ENCODE measurements at places on chromosomes 7 and 10.

DNA sequence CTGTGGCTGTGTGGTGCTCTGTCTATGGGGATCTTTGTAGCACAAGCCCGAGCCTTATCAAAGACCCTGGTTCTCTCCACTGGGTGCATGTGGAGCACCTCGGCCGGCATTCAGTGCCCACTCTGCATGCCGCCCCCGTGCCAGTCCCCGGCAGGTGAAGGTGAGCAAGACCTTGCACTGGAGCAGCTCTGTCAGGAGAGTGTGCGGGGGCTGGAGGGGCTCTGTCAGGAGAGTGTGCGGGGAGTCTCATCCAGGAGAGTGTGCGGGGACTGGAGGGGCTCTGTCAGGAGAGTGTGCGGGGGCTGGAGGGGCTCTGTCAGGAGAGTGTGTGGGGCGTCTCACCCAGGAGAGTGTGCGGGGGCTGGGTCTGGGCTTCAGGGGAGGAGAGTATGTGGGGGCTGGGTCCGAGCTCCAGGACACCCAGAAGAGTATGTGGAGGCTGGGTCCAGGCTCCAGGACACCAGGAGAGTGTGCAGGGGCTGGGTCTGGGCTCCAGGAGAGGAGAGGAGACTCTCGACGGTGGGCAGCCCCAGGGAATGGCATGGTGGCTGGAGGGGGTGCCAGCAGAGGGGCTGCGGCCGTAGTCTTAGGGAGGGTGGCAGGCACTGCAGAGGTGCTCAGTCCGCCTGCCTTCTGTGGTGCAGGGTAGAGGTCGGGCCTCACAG, 40.8 kb downstream of the INPP5A start:
- no peak for DNase-seq

- DNase-seq: no peak
Measured at GRCh38 chr10:29946953-29947700, 112.3 kb downstream of the JCAD start.

DNA sequence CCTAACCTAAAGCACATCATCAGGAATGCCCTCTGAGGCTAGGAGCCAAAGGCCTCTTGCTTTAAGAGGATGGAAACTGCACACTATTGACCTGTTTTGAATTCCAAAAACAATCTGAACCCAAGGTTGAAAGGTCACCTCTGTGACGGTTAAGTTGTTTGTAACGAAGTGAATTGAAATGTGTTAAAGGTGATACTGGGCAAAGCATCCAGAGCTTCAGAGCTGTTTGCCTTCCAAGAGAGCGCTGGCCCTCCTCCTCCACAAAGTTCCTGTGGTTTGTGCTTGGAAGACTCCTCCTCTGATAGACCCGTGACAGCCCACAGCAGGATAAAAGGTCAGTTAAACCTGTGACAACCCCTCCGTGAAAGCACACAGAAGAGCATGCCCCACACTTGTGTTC, 133.7 kb upstream of the CTTNBP2 start:
- no peak for DNase-seq

- no peak for DNase-seq
Measured at GRCh38 chr7:80463272-80463920, 48.5 kb downstream of the GNAT3 start.

DNA sequence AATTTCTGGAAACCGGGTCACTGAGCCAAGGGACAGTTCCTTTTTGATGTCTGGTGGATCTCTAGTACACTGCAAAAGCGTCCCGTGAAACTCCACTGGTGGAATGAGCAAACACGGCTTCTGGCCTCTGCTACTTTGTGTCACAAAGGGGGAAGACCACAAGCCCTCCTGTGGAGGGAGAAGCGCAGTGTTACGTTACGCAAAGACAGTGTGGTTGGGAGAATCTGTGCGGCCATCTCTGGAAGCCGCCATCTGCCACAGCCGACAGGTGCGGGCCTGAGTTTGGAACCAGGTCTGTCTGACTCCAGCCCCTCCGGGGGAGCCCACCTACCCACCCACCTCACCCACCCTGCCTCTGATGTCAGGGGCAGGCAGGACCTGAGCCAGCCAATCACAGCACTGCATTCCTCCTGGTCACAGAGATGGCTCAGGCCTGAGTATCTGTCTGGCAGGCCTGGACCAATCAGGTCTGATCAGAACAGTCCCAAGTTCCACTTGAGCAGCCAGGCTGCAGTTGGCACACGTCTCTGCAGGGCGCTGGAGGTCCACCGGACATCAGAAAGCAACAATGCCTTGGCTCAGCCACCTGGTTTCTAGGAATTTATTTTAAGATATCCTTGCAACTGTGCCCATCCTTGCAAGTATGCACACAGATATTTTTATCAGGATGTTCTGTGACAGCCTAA, 3.0 kb upstream of the CYP2W1 start:
- DNase-seq: no peak

DNA sequence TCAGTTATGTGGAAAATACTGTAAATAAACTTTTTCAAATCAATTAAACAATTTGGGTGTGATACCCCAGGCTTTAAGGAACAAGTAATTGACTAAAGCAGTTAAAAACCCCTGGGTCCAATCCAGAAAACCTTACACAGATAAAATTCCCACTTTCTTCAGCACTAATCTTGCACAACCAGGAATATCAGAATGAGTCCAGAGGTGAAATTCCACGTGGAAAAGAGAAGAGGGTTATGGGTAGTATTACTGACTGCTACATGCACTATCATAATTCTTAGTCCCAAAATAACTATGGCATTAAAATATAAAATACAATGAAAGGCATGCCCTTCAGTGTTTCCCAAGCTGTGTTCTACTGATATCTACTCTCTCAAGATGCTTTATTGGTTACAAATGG, 135.7 kb upstream of the STEAP4 start:
- no peak for DNase-seq

DNA sequence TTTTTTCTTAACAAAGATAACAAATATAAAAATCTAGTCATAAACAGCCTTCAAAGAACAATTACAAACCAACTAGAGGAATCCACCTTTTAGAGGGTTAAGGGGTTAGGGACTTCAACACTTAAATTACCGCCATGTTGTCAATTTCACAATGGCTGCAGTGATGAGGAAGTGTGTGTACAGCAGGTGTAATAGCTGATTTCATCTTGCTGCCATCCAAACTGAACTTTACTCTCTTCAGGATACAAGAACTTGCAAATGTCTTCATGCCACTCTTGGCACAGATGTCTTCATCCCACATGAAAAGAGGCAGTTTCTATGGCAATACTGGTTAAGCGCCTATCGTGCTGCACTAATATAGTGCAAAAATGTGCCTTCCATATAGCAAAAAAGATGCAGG, 401.0 kb downstream of the PHF14 start:
- no peak for DNase-seq

DNA sequence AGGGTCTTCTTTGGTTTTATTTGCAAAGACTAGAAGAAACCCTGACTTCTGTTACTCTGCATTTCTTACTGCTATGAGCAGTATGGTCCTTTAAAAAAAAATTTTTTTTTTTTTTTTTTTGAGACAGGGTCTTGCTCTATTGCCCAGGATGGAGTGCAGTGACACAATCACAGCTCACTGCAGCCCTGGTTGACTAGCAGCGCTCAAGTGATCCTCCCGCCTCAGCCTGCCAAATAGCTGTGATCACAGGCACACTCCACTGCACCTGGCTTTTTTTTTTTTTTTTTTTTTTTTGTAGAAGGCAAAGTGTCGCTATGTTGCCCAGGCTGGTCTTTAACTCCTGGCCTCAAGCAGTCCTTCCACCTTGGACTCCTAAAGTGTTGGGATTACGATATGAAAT, 17.4 kb downstream of the CNNM2 start:
- DNase-seq: no peak

DNA sequence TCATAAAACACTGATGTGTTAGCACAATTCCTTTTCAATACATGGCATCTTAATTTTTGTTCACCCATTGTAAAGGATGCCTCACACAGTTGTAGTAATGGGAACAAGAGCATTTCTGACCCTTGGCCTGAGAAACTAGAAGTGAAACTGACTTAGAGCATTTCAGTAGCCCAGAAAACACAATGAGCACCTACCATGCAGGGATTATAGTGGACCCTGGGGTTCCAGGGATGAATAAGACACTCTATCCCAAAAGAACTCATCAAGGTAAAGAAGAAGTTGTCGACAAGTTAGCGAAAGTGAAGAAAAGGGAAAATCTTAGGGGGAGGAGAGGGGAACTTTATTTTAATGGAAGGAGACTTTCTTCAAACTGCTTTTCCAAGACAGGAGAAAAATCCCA, 125.6 kb downstream of the NT5C2 start:
- no peak for DNase-seq

GRCh38 chr10:24448351-24448999, 239.5 kb downstream of the KIAA1217 start:
- DNase-seq: no peak

DNA sequence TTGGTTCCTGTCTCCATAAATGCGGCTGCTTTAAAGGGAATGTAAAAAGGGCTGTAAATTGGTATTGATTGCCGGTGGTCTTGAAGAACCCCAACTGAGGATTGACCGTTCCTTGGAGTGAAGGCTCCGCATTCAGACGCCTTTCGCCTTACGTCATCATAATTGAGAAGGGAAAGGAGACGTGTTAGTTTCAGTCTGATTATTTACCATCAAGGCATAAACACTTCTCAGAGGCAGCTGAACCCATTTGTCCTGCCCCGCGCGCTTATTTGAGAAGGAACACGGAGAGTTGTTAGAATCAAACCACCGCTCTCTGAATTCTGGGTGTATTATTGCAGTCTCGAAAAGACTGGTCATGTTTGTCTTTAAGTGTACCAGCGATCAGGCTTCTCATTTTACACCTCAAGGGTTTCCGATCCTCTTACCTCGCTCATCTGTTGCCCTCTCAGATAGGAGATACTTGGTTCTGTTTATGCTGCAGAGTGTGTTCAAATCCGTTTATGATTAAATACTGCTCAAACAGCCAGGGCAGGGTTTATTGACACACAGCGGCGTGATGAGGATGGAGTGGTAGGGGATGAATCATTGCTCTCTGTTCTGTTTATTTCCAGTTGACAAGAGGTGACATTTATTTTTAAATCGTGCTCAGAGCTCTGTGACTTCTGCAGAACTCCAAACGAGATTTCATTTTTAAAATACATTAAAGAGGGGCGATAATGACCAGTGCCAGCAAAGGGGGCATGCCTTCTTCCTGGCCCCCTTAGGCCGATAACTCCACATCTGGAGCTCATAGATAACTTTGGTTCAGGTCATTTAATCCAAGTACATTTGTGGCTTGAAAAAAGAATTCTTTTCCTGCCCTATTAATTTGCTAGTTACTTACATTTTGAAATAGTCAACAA, 30.4 kb downstream of the FOXK1 start:
- no peak for DNase-seq

- DNase-seq: no peak
Measured at GRCh38 chr7:105894131-105894530, 17.7 kb upstream of the ATXN7L1 start.

DNA sequence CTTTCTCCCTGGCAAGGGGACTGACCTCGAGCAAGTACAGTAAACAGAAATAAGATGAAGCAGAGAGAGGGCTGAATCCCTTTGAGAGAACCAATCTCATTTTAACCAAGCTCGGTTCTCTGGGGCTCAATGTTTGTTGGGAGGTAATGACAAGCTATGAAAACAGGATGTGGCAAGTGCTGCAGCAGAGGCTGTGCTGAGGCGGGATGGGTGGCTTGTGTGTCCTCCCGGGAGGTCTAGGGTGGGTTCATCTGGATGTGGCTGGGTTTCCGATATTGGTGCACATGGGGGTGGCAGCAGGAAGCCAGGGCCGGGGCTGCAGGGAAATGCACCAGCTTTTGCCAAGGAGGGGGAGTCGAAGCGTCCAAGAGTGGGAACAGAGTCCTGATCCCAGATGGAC, 84.5 kb downstream of the AOAH start:
- DNase-seq: no peak

GRCh38 chr7:8871716-8872115, 438.3 kb downstream of the NXPH1 start:
- DNase-seq: no peak

DNA sequence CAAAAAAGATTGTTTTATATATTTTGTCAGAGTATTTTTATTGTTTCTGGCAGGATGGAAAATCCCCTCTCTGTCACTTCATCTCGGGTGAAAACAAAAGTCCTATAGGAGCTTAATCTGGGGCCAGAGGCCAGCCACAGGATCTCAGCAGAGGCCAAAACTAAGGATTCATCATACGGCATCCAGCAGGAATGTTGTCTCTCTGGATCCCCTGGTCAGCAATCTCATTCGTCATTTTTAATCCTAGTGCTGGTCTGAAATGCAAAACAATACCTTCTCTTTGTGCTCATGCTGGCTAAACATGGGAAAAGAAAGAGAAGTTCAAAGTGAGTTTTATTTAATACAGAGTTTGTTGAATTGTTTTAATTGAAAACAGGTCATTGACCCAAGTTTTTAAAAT, 482.5 kb upstream of the AUTS2 start:
- DNase-seq: no peak

DNA sequence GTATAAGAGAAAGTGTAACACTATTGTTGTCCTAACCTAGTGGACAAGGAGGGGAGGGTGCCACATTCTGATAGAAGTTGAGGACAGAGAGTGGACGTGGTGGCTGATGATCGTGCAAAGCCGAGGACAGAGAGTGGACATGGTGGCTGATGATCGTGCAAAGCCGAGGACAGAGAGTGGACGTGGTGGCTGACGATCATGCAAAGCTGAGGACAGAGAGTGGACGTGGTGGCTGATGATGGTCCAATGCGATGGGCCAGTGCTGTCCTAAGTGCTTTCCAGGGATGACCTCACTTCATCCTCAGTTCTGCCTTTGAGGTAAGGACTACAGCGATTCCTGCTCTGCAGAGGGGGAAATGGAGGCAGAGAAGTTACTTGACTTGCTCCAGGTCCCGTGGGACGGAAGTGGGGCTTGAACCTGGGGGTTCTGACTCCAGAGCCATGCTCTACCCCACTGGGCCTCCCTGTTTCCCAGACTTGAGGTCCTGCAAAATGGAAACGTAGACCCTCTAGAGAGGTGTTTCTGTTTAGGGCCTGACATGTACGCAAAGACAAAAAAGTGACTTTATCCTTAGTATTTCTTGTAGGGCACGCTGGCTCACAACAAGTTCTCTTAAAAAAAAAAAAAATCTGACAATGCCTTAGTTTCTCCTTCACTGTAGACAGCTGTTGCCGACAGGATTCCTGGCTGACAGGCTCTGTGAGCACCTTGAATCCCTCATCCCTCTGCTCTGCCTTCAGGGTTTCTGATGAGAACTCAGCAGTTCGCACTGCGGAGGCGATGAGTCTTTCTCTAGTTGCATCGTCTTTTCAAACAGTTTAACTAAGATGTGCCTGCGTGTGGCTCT, 20.3 kb upstream of the NCAPG2 start:
- no peak for DNase-seq

DNA sequence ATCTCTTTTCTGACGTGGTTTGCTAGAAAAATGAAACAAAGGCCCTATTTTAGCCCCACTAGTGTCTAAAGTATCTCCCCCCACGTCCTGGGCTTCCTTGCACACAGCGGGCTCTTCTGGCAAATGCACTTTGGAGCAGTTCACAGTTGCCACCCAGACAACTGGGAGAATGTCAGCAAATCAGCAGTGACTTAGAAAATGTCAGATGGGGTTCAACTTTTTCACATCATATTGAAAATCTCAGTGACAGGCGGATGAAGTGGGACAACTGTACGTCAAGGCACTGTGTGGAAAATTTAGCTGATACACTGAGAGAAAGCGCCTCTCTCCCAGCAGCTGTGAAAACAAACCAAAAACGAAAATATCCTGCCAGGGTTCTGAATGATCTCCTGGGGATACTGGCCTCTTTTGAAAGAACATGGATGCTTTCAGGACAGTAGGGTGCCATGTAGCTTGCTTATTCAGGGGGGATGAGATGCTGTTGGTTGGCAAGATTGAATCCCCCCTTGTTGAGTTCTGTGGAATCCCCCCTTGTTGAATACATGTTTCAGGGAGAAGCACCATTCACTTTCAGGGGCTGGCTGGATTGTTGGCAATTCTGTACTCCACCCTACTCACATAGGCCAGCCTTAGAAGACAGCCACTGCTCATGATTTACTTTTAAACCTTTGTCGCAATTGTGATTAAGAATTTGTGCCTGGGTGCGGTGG, 372.8 kb upstream of the CELF2 start:
- DNase-seq: no peak

All from 8988T (cell line).